ENCODE measurements at places on chromosomes 6 and 20. TPM values are rescaled to one million over a fixed set of nuclear protein-coding genes. Genes with fewer than 3 reads are reported as not detected.
A peak's percentile ranks its signal among the peaks of the same experiment; 100 is the strongest.

GRCh38 chr6:14918200-14918907 lies 327.5 kb upstream of the JARID2 start:
- no peak for DNase-seq

GRCh38 chr6:128290221-128290620 lies 230.2 kb downstream of the PTPRK start:
- no peak for DNase-seq

DNA sequence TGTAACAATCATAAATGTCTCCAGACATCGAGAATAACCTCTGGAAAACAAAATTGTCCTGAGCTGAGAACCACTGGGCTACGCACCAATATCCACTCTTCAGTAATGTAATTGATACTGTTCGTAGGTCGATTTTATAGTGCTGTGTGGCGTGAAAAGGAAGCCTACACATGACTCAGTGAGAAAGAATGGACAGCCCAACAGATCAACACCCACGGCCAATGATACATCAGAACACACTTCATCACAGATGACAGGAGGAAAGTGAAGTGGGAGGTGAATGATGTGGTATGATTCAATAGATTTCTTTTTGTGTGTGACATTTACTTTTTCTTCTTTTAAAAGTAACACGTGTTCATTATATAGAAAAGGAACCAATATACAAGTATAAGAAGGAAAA lies 93.5 kb downstream of the RPS12 start:
- DNase-seq: no peak

- DNase-seq: no peak
Observed at GRCh38 chr20:49853640-49854039, 41.0 kb downstream of the SLC9A8 start.

DNA sequence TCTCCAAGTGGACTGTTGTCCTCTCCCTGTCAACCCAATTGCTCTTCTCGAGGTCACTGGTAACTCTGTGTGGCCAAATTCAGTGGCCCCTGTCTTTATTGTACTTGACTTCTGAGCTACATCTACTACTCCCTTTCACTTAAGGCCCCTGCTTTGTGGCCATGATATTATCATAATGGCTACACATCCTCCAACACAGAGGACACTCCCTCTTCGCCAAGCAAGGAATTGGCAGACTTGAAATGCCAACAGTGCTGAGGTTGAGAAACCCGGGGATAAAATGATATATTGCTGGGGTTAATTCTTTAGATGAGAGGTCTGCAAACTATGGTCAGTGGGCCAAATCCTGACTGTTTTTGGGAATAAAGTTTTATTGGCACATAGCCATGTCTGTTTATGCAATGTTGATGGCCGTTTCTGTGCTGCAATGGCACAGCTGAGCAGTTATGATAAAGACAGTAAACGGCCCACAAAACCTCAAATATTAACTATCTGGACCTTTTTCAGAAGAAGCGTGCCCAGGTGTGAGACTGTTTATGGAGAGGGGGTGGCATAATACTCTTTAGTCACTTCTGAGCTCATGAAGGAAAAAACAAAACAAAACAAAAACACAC lies 12.0 kb upstream of the MRPS10 start:
- DNase-seq: no peak

DNA sequence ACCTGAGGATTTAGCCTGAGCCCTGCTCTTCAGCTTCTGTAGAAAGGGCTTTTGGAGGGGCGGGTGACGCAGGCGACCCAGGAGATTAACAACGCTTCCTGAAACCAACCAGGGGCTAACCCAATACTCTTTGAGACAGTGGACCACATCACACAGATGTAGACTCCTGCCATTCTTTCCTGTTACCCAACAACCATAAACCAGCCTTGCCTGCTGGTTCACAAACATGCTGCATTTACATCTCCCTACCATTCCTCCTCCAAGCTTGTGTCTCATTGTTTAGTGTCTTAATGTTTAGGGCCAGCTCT lies 28.3 kb downstream of the PPP1R16B start:
- no peak for DNase-seq

- DNase-seq: no peak
Observed at GRCh38 chr20:57332105-57333089, 2.8 kb downstream of the SPO11 start.

GRCh38 chr20:5834436-5835005 lies 84.3 kb downstream of the SHLD1 start:
- DNase-seq: no peak

GRCh38 chr6:70413992-70414494 lies 735 bp downstream of the FAM135A start:
- no peak for DNase-seq

GRCh38 chr6:48626421-48626820 lies 515.4 kb upstream of the PTCHD4 start:
- no peak for DNase-seq

GRCh38 chr6:25968769-25969168 lies 6.2 kb downstream of the TRIM38 start:
- no peak for DNase-seq

DNA sequence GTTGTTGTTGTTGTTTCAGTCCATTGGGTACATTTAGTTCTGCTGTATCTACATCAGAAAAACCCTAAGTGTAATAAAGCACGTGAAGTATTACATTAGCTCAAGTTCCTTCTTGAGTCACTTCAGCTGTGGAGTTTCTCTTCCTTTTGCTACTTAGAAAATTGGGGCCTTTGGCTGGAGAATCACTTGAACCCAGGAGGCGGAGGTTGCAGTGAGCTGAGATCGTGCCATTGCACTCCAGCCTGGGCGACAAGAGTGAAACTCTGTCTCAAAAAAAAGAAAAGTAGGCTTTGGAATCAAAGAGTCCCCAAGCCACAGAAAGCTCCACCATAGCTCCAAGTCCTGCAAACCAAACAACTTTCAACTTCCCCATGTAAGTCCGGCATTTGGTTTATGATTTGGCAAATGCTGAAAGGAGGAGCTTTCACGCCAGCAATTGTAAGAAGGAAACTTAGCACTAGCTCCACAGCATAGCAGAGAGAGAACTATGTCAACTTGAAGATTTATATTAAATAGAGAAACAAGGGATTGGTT lies 56.5 kb upstream of the RNF144B start:
- no peak for DNase-seq

DNA sequence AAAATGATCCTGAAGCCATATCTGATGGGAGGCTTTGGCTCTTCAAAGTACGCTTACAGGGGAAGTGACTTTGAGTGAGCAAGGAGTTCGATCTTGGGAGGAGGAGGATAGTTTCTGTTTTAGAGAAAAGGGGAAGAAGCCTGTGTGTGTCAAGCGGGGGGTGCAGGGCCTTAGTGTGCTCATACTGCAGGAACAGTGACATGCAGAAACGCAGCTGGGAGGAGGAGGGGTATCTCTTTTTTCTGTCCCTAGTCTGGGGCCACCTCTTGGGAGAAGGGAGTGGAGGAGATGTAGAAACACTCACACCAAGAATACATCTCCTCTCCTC lies 19.8 kb downstream of the SIRPD start:
- peak; percentile 85 for DNase-seq

DNA sequence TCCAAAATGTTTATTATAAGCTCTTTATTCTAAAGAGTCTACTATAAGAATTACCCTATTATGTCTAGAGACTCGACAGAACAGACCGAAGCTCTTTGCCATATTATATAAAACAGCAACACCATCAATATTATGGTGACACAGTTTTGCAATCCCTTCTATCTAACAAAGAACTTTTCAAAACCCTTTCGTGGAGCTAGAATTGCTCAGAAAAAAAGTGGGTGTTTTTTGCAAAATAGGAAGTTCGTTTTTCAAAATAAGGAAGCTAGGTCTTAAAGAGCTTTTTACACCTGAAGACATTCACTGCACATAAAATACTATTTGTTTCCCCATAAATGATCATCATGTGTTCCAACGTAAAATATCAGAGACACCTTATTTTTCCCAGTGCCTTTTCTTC lies 240.0 kb downstream of the FOXC1 start:
- no peak for DNase-seq

GRCh38 chr6:6721606-6722005 lies 133.1 kb downstream of the LY86 start:
- DNase-seq: no peak

Gene RAET1G
- total RNA-seq: 0.74 TPM

Gene EYS
- total RNA-seq: not detected

Gene PPP1R3G
- total RNA-seq: 2.8 TPM

Gene SLA2
- 0.46 TPM for total RNA-seq

Gene RIN2
- 49.2 TPM for total RNA-seq

Gene SYNDIG1
- 11.3 TPM for total RNA-seq

Gene PDE7B
- total RNA-seq: 7.2 TPM

Data from posterior vena cava (tissue), 2 donors.